Activated naive CD4-positive, alpha-beta T cell treated with anti-CD3 and anti-CD28 coated beads, Interleukin-2, amount 50 U/mL, for 72 hours (primary cell): ENCODE measurements at places on chromosomes 6 and 20. TPM values are rescaled to one million over a fixed set of nuclear protein-coding genes. Genes with fewer than 3 reads are reported as not detected.

- DNase-seq = no peak
These were observed 58.8 kb upstream of the SLCO4A1 start for GRCh38 chr20:62583424-62583920.

- no peak for DNase-seq
These were observed 4.5 kb upstream of the AP5S1 start for GRCh38 chr20:3815703-3816315.

DNA sequence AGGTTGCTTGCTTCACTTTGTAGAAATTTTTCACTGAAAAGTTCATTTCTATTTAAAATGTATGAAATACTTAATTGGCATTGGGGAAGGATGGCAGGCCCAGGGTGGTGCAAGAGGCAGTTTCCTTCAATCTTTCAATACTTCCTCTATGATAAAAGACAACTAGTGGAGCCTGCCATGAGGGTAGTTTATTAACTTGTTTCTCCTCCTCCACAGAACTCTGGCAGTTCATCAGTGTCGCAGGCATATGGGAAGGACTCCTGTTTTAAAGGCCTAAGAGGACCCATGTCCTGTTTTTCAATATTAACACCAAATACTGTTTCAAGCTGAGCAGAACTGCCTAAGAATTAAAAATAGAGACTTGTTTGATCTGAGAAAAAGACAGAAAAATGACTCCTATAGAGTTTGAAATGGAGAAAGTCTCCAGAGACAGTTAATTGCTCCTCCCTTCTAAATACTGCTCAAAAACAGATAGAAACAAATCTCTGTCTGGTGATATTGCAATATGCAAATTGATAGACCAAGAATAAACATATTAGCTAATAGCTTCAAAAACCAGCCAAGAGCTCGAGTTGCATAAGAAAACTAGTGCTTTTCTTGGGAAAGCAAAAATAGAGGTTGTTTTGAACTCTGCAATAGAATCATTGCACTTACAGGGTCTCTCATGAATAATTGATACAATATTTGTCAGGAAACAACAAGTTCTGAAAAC lies 665.7 kb upstream of the SLC35B3 start:
- DNase-seq = no peak

GRCh38 chr20:62451970-62452369 lies 23.8 kb downstream of the GATA5 start:
- DNase-seq = no peak

DNA sequence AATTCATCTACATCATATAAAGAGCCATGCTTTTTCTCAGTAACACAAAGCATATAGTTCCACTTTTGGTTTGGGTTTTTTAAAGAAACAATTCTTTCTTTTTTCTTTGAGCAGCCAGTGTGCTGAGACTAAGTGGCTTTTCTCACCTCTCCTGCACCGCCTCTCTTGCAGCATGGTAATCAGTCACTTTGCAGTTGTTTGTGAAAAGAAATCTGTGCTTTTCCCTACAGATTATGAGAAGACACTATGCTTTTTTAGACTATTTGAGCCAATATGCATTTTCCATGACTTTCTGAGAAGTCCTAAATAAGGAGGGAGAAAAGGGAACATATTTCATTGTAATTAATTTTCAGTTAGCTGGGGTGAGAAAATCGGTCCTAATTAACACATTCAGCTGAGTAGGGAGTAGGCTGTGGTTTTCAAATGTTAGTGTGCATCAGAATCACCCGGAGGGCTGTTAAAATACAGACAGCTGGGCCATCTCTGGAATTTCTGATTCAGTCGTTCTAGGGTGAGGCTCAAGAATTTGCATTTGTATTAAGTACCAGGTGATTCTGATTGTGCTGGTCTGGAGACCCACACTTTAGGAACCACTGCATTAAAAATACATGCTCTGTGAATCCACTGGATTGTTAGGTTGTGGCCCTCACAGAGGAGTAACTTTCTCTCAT lies 155.2 kb downstream of the TINAG start:
- DNase-seq = no peak

DNA sequence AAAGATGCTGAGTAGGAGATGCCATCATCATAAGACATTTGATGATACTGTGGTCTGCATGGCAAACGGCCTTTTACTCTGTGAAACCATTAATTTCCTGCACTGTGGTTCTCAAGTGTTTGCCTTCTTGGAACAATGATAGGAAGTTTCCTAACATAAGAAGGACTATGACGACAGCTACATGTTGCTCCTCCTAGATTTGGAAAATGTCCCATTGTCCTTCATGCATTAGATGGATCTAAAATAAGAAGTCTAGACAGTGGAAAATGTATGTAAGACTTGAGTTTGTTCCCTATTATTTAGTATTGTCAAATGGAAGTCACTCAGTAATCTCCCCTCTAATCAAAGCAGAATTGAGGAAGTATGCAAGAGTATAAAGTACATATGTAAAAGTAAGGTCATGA lies 98.5 kb upstream of the TMEM170B start:
- no peak for DNase-seq

- no peak for DNase-seq
These were observed 71.2 kb upstream of the SMIM8 start for GRCh38 chr6:87251225-87251624.

GRCh38 chr6:34157851-34158250 lies 12.0 kb upstream of the GRM4 start:
- no peak for DNase-seq

DNA sequence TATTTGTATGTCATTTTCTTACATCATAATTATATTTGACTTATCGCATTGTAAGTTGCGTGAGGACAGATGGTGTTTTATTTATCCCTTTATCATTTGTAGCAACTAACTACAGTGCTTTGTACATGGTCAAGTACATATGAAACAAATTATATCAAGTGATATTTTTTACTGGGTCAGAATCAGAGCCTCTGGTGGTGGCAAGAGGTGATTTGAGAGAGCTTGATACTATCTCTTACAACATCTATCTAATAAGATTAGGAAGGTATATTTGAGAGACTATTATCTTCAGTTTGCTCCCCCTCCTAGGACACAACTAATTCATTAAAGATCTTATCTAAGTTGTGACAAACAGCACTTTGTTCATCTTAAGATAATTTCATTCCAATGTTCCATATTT lies 47.7 kb downstream of the BCKDHB start:
- no peak for DNase-seq

Gene WFDC12
- total RNA-seq = not detected

Gene RAB32
- total RNA-seq = 0.47 TPM

Gene ARHGAP40
- not detected for total RNA-seq
